ENCODE measurements at places on chromosomes 2 and 18.

- no peak for DNase-seq
Measured at GRCh38 chr2:45944074-45944473, 292.6 kb downstream of the PRKCE start.

DNA sequence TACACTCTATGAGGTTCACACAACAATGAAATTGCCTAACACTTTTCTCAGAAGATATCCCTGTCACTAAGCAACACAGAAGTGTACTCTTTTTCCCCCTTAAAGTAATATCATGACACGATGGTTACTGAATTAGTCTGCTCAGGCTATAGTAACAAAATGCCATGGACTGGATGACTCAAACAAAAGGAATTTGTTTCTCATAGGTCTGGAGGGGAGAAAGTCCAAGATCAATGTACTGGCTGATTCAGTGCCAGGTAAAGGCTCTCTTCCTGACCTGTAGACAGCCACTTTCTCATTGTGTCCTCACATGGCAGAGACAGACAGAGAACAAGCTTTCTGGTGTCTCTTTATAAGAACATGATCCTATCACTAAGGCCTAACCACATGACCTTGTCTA is 211.9 kb downstream of the RBM43 start:
- no peak for DNase-seq

GRCh38 chr2:56299171-56299691 is 115.4 kb downstream of the CCDC85A start:
- DNase-seq, result no peak

- DNase-seq, result no peak
Measured at GRCh38 chr2:11932962-11933361, 186.5 kb downstream of the LPIN1 start.

DNA sequence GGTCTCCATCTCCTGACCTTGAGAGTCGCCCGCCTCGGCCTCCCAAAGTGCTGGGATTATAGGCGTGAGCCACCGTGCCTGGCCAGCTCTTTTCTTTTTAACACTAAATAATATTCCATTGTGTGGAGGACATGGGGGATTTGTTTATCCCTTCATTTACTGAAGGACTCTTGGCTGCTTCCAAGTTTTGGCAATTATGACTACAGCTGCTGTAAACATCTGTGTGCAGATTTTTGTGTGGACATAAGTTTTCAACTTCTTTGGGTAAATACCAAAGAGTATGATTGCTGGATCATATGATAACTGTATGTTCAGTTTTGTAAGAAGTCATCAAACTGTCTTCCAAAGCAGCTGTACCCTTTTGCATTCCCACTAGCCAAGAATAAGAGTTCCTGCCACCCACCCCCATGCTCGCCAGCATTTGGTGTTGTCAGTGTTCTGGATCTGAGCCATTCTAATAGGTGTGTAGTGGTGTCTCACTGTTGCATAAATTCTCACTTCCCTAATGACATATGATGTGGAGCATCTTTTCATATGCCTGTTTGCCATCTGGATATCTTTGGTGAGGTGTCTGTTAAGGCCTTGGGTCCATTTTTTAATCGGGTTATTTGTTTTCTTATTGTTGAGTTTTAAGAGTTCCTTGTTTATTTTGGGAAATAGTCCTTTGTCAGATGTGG is 52.2 kb downstream of the TNFRSF11A start:
- no peak for DNase-seq

DNA sequence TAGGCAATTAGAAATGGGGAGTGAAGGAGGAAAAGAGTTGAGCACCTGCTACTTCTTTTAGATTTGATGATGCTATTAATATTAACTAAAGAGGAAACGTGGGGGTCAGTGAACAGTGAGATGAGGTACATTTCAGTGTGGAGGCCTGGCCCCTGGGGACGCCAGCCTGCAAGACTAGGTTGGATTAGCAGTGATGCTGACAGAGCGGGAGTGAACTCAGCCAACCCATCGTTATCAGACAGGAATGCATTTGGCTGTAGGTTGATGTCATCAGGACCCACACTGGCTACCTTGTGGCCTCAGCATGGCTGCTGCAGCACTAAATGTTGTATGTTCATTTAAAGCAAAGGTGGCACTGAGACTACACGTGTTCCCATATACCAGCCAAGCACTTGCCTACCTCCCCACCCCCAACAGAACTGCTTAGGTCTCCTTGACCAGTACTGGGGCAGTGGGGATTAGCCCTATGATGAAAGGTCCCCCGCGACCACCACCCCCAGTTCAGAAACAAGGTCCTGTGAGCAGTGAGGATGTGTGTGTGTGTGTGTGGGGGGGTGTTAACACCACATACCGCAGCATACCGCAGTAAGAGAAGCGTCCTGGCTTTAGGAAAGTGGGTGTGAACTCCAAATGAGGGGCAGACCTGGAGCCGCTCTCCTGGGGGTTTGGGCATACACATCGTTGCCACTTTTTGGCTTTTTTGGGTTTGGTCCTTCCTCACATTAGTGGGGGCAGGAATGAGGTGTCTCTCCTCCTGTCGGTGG is 26.0 kb downstream of the DGKD start:
- DNase-seq, result no peak

GRCh38 chr2:189076572-189076971 is 102.4 kb downstream of the COL3A1 start:
- DNase-seq, result no peak

DNA sequence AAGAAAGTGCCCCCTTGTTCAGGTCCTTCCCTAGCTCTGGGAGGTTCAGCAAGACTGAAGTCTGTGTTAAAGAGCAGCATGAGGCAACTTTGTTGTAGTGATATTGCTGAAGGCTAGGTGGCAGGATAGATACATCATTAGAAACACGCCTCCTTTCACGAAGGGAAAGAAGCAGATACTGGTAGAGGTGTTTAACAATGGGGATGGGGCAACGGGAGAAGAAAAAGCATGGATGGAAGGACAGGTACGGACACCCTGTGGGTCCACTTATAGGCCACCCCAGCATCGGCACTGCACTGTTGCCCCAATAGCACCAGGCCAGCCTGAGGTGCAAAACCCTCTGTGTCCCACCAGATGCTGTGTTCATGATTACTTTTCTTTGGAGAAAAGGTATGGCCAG is 3.5 kb upstream of the IGFBP5 start:
- no peak for DNase-seq

- no peak for DNase-seq
Measured at GRCh38 chr2:9831670-9832069, 11.6 kb upstream of the TAF1B start.

GRCh38 chr2:283996-284794 is 3.7 kb downstream of the ALKAL2 start:
- DNase-seq, result no peak

- no peak for DNase-seq
Measured at GRCh38 chr2:224666951-224667553, 49.1 kb downstream of the CCDC195 start.

DNA sequence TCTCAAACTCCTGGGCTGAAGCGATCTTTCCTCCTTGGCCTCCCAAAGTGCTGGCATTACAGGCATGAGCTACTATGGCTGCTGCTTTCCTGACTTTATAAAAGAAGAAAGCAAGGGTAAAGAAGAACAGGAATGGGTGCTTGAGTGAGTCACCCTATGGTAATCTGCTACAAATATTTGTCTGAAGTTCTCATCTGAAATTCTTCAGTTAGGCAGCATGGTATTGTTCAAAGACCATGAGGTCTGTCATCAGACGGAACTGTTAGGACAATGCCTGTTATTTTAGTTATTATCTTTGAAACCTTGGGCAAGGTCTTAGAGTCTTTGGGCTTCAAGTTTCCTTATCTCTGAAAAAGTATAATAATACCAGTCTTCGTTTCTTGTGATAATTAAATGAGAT is 695.8 kb downstream of the RNF144A start:
- no peak for DNase-seq

DNA sequence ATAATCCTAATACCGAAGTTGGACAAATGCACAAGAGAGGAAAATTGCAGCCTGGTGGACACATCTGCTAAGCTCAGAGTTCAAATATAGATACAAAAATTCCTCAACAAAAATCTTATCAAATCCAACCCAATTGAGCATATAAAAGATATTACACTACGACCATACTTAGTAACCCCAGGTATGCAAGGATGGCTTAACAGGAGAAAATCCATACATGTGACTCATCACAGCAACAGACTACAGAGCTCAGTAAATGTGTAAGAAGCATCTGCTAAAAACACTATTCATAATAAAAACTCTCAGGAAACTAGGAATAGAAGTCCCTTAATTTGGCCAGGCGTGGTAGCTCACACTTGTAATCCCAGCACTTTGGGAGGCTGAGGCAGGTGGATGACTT is 28.3 kb downstream of the HS6ST1 start:
- no peak for DNase-seq

- no peak for DNase-seq
Measured at GRCh38 chr2:203710226-203710625, 3.8 kb downstream of the CD28 start.

DNA sequence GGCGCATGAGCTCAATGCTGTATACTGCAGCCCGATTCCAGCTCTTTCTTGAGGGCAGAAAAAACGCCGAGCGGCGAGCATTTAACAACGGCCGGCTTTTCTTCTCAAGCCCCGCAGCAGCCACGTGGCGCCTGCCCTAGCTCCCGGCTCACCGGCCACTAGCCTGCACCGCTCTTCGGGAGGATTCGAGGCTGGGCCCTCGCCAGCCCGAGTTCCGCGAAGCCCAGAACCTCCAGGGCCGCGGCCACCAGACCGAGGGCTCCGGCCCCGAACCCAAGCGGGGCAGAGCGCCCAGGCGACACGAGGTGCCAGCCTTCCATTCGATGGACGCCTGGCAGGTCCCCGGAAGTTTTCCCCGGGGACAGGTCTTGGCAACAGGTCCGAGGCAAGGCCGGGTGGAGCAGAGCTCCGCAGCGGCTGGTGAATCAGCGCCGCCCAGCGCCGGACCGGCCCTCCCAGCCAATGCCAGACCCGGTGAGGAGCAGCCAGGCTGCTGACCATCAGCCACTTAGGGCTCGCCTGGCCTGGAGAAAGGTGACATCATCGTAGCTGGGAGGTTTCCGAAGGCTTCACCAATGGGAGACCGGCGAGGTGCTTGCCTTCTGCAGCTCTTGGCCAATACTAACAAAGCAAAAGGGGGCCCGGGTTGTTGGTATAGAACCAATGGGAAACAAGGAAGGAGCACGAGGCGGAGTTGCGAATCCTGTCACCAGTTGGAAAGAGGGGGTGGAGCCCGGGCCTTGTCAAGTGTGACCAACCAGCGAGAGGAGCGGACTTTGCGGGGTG is 552 bp upstream of the MXD1 start:
- DNase-seq, result peak; percentile 99

DNA sequence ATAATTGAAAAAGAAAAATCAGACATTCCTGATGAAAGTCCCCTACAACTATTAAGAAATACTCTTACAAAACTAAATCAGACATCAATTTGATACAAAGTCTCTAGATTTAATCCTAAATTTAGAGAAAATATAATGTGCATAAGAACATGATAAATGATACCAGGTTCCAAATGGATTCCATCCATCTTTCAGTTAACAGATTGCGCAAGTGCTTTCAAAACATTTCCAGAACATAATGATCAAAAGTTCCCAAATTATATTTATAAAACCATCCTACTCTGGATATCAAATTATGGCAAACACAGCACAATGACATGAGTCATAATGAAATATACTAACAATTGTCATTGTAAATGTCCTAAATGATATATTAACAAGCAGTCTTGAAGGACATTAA is 151.0 kb upstream of the GYPC start:
- DNase-seq, result no peak

DNA sequence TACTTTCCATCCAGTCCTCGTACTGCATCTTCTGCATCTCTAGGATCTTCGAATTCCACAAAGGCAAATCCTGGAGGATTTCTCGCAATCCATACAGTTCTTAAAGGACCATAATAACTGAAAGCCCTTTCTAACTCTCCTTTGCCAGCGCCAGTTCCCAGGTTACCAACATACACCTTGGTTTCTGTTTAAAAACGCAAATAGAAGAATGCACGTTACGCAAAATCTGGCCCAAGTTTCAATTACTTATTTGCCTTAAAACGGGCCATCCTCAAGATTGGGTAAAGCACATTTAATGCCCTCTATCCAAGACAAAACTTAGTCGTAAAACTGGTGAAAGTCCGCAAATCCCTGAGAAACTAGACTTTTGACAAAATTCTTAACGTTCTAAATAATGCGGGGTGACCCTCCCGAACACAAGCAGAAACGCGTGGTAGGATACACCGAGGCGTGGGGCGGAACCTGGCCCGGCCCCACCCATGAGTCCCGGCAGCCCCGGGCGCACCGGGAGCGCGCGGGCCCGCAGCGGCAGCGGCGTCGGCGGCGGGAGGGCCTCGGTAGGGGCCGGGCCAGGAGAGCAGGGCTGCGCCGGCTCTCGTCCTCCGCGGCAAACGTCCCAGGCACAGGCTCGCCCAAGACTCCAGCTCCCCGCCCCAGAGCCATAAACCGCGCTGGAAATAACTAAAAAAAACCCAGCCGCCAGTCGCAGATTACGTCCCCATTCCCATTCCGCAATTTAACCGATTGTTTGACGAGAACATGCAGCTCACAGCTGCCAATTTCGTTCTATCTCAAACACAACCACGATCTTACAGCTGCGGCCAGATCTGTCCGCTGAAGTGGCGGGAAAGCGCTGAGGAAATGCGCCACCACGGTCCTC is 910 bp downstream of the SRSF7 start:
- peak; percentile 8 for DNase-seq

DNA sequence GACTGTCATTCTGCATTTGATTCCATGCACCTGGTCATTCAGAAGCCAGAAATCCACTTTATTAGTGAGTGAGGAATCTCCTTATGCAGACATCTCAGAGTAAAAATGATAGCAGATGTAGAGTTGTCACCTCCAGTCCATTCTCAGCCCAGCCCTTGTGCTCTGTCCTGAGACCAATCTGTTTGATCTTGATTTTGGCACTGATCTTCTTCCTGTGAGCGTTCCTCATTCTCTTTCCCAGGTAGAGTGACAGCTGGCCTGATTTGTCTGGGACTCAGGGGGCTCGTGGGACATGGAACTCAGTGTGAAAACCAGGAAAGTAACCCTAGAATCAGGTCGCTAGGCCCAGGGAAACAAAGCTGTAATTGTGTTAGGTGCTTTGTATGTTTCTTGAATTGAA is 8.9 kb downstream of the ARHGAP25 start:
- no peak for DNase-seq

GRCh38 chr2:222174450-222174849 is 124.3 kb downstream of the PAX3 start:
- no peak for DNase-seq

DNA sequence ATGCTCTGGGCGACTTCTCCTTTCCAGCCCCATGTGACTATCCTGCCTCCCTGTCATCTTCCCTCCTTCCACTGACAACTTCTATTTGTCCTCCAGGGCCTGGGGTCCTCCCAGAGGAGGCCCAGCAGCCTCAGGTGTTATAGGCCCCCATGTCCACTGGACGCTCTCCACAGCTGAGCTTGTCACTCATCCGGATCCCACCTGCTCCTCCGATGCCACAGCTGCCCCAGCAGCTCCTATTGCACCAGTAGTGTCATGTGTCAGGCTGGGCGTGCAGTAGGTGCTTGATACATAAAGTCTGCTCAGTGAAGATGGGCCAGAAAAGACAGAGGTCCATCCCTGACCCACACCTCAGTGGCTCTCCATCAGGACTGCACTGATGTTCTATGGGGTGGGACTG is 305.7 kb upstream of the MYT1L start:
- no peak for DNase-seq

GRCh38 chr2:119245076-119245840 is 21.6 kb downstream of the STEAP3 start:
- no peak for DNase-seq

All from stimulated activated CD8-positive, alpha-beta memory T cell treated with anti-CD3 and anti-CD28 coated beads, Interleukin-15, amount 100 ng/mL, for 4 hours (primary cell).